ENCODE measurements at places on chromosomes 16 and 17.
A peak's percentile ranks its signal among the peaks of the same experiment; 100 is the strongest.

DNA sequence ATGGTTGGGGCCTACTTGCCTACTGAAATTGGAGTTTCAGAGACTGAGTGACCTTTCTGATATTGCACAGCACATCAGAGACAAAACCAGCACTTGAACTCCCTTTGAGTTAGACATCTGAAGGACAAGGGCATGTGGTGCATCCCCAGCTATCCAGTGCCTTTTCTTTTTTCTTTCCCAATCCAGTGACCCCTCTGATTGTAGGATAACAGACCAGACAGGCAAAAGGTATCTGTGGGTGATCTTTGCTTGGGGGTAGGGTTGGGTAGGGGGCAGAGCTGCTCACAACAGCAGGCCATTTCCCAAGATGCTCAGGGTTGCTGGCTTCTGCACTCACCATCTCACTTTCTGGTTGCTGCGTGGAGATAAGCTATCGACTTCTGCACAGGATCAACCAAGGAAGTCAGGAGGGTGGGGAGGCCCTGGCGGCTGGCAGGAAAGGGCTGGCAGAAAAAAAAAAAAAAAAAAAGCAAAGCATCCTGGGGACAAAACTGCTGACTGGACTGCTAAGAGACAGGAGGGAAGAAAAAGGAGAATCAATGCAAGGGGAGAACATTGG is 42.2 kb downstream of the HOXB1 start:
- ATAC-seq = no peak

DNA sequence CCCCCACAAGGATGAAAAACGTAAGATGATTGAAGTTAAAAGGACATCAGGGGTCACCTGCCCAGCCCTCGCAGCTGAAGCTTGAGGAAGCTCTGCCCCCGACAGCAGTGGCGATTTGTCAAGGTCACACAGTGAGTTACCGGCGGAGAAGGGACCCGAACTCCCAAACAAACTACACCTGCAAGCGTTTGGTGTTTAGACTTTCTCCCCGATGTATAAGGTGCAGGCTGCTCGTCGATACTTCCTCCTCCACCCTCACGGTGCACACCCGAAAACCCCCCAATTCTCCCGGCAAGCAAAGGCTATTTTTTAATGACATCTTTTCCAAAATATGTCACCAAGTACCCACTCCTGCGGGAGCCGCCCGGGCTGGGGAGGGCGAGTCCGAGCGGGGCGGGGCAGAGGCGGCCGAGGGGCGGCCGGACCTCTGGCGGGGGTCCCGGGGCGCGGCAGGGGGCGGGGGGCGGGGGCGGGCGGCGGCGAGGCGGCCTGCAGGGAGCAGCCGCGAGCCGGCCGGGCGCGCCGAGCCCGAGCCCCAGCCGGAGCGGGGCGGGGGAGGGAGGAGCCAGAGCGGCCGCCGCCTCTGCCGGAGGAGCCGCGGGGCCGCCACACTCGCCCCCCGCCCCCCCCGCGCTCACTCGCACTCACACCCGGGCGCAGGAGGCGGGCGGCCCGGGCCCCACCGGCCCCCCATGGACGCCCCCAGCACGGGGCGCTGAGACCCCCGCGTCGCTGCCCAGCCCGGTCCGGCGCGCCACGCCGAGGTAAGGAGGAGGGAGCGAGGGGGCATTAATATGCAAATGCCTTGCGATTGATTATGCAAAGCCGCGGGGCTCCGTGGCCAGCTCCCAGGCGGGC is at the start of gene THRA:
TSS of gene THRA (plus strand) at position 637 of the 858 bp plus-strand sequence. CDS start 11,524 bp downstream, outside the sequence.
- peak; percentile 89 for ATAC-seq

- ATAC-seq = no peak
Measured at GRCh38 chr17:40501499-40501911, at the start of gene TNS4. TSS of gene TNS4 (minus strand) at chr17:40501623. CDS start at chr17:40496425, 5,198 bp downstream.

- peak; percentile 75 for ATAC-seq
Measured at GRCh38 chr17:9256751-9257629, 235.7 kb downstream of the NTN1 start.

DNA sequence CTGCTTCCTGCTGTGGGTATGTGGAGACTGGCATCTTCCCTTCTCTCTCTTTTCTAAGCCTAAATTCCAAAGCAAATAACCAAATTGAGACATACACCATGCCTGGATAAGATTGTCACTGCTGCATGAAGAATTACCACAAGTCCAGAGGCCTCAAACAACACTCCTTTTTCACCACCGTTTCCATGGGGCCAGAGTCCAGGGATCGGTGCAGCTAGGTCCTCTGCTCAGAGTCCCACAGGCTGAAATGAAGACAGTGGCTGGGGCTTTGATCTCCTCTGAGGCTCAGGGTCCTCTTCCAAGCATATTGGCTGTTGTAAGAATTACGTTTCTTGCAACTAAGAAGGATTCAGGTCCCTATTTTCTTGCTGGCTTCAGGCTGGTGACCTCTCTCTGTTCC is 130.4 kb downstream of the SLC39A11 start:
- no peak for ATAC-seq

DNA sequence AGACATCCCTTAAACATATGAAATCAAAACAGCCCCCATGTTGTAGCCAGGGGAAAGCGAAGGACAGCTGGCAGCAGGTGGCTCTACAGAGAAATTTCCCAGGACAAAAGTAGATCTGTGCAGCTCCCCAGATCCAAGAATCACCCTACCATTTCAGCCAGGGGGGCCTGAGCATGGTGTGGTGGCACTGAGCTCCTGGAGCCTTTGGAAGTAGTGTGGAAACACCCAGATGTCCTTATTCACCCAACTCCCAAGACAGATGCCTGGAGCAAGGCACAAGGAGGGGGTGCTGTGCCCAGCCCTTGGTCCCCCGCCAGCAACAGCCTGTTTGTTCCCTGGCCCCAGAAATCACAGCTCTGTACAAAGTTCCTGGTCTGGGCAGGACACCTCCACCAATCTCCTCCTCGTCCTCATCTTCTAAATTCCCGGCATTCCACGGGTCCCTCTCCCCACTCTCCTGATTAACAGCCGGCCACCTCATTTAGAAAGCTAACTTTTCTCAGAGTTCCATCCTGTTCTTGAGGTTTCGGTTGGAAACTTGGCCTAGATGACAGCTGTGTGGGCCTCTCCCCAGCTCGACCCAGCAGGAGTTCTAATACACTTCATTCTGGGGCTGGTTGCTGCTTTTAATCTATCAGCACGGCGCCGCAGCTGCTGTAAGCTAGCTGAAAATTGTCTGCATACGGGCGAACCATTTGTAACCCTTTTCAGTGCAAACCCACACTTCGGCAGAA is 191.1 kb downstream of the C16orf78 start:
- no peak for ATAC-seq

GRCh38 chr17:77375108-77375916 is 234.5 kb downstream of the SEC14L1 start:
- no peak for ATAC-seq

GRCh38 chr17:79520167-79521165 is 90.4 kb downstream of the RBFOX3 start:
- no peak for ATAC-seq

GRCh38 chr16:53946746-53947386 is 242.9 kb downstream of the FTO start:
- no peak for ATAC-seq

DNA sequence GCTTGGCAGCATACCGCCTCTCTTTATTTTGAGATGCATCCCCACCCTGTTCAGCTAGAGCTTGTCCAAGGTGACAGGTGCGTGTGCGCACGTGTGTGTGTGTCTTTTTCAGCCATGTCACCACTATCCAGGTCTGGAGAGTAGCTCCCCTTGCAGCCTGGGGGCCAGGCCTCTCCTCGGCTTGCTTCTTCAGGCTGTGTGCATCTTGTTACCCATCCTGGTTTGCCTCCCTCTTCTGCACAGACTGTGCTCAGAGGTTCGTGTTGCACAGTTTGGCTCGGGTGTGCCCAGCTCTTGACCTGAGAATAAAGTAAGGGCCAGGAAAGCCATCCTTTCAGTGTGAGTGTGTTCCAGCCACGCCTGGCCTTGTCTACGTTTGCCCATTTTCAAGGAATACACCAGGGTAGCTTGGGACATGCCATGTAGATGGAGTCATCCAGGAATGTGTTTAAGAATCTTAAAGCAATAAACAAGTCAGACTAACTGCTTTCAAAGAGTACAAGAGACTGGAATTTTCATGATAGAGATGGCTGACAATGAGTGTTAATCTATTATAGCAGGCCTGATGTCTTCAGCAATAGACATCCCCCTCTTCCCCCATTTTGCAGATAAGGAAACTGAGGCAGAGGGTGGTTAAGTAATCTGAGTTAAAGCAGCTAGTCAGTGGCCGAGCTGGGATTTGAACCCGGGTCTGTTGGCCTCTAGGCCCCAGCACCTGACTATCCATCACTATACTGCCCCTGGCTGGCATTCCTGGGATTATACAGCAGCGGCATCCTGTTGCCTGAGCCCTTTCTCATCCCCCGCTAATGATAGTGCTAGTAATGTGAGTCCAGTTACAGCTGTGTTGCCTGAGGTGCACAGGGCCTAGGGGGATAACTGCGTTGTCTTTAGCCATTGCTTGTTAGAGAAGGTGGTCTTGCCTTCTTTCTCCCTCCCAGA is 77.9 kb downstream of the KSR1 start:
- ATAC-seq = no peak

- ATAC-seq = no peak
Measured at GRCh38 chr16:70734522-70735095, 48.8 kb upstream of the MTSS2 start.

DNA sequence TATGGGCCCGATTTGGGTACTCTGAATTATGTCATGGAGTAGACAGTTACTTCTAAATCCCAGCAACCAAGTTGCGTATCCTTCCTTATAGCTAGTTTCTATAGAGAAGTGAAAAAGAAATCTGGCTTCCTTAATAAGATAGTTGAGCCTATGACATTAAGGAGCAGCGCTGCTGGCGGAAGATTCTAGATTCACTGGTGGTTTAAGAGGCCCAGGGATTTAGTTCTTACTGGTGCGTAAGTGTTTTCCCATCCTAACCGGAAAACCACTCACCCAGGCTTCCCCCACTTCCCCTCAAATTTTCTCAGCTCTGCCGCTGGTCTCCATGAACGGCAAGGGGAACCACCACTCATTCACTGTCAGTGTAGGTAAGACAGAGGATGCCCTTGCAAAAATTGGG is 230.4 kb downstream of the CPPED1 start:
- peak; percentile 26 for ATAC-seq

GRCh38 chr17:80523956-80524712 is 20.5 kb upstream of the RPTOR start:
- ATAC-seq = no peak

DNA sequence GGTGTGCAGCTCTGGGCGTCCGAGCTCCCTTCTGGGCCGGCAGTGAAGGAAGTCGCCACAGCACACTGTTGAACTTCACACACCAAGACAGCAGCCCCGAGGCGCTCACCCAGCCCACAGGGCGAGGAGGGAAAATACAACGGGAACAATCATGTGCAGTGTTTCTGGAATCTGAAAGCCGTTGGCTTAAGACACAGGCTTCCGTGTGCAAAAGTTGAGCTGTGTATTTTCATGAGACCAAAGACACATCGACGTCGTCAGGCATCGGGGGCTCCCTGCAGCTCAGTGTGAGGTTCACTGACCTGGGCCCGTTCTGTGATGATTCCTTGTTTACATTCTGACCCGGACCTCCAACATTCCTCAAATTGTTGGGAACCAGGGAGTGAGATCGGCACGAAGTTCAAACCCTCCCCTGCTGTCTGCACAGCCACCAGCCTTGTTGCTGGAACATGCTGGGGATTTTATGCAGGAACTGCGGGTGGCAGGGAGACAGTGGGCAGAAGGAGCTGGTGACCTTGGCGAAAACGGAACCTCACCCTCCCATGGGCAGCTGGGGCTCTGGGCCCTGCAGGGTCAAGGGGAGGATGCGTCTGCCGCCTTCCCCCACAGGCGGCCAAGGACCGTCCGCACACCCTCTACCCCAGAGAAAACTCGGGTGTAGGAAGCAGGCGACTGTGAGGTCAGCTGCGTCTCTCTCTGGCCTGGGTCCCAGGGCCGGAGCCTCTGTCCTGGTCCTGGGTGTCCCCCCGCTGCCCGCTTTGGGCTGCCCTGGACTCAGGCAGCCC is 72.2 kb downstream of the METRNL start:
- no peak for ATAC-seq

GRCh38 chr17:16190703-16191360 is 24.5 kb downstream of the NCOR1 start:
- ATAC-seq = no peak

DNA sequence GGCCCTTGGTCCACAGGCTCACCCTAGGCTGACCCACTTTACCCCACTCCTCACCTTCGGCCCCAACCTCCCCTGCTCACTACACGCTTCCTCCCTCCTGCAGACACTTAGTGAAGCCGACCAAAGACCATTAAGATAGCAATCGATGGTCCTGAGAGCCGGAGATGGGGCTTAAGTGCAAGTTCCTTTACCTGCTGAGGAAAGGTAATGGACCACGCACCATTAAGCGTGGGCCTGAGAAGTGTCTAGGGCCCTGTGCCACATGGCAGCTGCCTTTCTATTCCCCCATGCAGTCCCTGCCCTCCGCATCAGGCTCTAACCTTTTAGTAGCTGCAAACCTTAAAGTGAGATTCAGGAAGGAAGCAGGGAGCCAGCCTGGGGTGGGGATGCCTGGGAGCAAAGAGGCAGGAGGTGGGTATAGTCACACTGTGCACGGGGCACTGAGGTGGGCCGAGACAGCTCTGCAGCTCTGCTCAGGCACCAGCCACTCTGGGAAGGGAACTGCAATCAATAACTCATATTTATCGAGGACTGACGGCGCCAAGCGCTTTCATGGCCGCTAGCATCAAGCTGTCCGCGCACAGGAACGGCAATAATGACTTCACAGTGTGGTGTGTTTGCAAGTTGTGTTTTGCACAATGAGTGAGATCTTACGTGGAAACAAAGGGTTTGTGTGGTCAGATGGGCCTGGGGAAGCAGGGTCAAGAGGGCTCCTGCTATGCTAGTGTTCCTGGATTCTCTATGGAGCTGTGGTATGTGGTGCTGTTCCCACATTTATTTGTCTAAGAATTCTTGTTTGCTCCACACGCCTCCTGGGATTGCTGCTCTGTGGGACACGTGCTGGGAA is 84.9 kb upstream of the CDC42EP4 start:
- ATAC-seq = no peak

DNA sequence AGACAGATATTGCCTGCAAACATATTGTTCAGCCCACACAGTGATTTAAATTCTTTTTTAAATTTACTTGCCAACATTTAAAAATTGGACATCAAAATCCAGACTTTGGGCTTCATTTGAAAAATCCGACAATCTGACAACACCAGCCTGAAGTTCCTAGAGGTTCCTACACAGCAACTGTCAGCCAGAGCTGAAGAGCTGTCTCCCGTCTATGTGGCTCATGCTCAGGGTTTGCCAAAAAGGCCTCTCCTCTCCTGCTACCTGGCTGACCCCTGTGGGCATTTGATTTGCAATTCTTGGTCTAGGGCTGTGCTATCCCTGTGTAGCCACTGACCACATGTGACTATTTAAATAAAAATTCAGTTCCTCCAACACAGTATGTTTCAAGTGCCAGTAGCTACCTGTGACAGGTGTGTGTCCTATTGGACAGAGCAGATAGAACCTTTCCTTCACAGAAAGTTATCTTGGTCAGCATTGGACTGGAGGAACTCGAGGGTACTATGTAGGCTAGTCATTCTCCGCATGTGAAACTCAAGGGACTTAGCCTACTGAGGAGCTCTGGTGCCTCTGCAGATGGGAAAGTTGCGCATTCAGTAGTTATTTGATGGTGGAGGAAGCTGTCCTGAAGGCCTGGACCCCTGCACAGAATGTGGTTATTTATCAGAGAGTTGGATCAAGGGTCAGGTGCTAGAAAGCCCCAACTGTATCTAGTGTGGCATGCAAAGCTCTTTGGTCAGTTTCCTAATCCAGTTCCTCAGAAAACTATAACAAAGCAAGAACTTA is 2.7 kb downstream of the LYRM1 start:
- ATAC-seq = no peak

All from stimulated activated memory B cell treated with anti-CD40 and anti-IgM and Interleukin-4, amounts not matched to agents 10 μg/mL and 1 μg/mL and 100 μg/mL, for 72 hours (primary cell).